ENCODE measurements at places on chromosomes 7 and 10. TPM values are rescaled to one million over a fixed set of nuclear protein-coding genes. Genes with fewer than 3 reads are reported as not detected.

The HOXA10 gene
- total RNA-seq, result 21.1 TPM

The MYH16 gene
- not detected for total RNA-seq

The ZNF394 gene
- total RNA-seq, result 42.2 TPM

The GPR158 gene
- not detected for total RNA-seq

The SPDYE11 gene
- total RNA-seq, result not detected

The RNF148 gene
- total RNA-seq, result 10.7 TPM

The C10orf62 gene
- total RNA-seq, result not detected

The CCDC7 gene
- total RNA-seq, result 16.3 TPM

The TET1 gene
- 6.9 TPM for total RNA-seq

DNA sequence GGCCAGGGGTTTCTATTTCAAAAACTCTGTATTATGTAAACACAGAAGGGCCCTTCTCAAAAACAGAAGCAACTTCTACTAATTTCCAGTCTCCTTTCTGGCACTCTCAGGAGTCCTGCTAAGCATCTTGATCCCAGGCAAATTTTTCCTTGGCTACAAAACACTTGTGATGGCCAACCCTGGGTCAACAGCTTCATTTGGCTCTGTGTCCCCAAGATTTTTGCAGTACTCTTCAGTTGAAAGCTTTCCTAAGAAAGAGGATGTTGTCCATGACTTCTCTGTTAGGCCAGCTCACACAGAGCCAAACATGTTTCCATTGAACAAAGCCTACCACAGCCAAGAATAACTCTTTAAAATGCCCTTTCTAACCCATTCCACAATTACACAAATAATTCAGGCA lies 99.0 kb upstream of the EGR2 start:
- no peak for DNase-seq

DNA sequence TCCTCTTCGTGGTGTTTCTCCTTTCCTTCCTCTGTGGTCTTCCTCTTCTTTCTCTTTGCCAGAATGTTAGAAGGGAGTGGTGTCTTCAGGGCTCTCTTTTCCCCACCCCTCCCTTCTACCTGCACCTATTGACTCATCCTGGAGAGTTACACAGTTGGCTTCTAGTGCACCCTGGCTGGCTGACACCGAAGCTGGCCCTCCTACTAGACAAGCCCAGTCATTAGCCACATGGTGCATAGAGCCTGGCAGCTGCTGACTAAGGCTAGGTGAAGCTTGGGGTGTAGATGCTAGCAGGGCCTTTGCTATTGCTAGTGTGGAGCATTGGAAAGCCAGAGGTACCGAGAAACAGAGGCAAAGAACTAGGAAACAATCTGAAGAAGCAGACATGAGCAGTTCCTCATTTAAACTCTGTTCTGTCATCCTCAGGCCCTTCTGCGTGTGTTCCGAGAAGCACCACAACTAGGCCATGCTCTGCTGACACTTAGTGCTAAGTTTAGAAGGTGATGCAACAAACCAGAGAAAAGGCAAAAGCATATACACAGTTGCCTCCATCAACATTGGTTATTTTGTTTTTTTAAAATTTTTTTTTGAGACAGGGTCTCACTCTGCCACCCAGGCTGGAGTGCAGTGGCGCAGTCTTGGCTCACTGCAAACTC lies 213.9 kb downstream of the BAMBI start:
- no peak for DNase-seq

- no peak for DNase-seq
Observed at GRCh38 chr10:69712342-69712741, 82.3 kb downstream of the FAM241B start.

GRCh38 chr10:94343151-94343550 lies 19.6 kb downstream of the NOC3L start:
- no peak for DNase-seq

DNA sequence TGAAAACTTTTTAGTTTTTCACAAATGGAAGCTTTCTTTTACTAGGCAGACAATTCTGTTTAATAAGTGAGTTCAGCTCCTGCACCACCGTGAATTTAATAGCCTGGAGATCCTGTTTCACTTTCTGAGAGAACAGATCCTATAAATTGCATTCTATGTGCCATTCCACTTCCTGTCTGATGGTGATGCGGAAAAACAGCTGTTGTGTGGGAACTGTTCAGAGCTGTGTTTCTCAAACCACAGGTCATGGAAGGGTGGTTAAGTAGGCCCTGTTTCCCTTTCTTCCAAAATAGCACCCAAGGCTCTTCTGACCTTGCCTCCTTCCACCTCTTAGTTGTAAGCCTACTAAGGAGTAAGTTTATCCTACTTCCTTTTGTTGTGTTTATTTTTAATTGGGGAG lies 97.2 kb upstream of the DKK1 start:
- DNase-seq, result no peak

DNA sequence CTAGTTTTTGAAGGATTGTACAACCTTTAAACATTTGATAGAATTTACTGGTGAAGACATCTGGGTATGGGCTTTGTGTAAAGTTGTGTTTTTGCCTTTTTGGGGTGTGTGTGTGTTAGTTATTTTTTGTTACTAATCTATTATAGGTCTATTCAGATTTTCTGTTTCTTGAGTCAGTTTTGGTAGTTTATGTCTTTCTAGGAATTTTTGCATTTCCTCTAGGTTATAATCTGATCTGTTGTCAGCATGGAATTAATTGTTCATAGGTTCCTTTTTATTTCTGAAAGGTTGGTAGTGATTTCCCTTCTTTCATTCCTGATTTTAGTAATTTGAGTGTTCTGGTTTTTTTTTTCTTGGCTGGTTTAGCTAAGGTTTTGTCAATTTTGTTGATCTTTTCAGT lies 17.7 kb downstream of the SEPTIN7 start:
- no peak for DNase-seq

DNA sequence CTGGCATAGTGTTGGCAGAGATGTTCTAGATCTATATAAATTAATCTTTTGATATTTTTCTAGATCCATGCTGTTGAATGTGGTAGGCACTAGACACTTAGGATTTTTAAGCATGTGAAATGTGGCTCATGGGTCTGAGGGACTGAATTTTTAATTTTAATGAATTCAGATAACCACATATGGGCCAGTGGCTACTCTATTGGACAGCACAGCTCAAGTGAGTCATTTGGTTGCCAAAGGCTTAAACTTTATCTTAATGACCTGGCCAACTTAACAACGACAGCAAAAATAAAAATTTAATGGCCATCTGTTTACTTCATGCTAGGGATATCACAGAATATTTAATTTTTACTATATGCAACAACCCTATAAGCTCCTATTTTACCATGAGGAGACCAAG lies 61.4 kb downstream of the CDK14 start:
- no peak for DNase-seq

DNA sequence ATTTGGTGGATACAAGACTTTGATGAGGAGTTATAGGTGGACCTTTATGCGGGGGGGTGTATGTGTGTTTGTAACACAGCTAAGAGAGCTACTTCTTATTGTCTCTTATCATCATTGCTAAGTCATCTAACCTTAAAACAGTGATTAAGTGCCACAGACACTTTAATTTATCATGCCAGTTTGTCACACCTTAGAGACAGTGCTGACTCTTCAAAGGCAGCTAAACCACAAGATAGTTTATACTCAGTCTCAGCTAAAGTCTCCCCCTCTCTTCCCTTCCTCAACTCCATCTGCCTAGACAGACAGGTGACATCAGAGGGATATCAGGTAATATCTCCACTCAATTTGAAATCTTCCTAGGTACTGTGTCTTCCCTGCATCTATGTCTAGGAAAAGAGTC lies 42.2 kb downstream of the MYPN start:
- no peak for DNase-seq

DNA sequence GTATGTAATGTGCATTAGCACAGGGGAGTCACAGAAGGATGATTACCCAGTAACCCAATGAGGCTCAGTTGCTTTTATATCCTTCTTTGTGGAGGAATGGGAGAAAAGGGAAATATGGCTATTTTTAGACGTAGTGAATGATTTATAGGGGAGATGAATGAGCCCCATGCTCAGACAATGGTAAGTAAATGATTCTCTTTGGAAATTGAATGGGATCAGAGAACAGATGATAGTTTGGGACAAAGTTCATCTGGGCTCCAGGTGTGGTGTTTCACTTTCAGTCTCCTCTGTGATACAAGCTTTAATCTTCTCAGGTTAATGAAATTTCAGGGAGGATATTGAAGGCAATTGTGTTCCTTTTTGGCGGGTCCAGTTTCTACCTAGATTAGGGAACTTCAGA lies 63.0 kb upstream of the MPP7 start:
- DNase-seq, result no peak

DNA sequence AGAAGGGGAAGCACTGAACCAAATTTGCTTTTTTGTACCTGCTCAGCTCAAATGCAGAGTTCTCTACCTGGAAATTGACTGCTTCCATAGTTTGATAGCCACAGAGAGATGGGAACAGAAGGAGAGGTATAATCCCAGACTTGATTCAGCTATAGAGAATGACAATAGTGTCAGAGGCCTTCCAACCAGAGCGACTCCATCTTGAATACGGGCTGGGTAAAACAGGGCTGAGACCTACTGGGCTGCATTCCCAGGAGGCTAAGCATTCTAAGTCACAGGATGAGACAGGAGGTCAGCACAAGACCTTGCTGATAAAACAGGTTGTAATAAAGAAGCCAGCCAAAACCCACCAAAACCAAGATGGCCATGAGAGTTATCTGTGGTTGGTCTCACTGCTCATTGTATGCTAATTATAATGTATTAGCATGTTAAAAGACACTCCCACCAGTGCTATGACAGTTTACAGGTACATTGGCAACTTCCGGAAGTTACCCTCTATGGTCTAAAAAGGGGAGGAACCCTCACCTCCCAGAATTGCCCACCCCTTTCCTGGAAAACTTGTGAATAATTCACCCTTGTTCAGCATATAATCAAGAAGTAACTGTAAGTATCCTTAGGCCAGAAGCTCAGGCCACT lies 42.7 kb upstream of the ATRNL1 start:
- DNase-seq, result no peak

GRCh38 chr7:132069306-132069705 lies 507.0 kb downstream of the PLXNA4 start:
- no peak for DNase-seq

- DNase-seq, result no peak
Observed at GRCh38 chr10:52249850-52250395, 64.2 kb upstream of the DKK1 start.

DNA sequence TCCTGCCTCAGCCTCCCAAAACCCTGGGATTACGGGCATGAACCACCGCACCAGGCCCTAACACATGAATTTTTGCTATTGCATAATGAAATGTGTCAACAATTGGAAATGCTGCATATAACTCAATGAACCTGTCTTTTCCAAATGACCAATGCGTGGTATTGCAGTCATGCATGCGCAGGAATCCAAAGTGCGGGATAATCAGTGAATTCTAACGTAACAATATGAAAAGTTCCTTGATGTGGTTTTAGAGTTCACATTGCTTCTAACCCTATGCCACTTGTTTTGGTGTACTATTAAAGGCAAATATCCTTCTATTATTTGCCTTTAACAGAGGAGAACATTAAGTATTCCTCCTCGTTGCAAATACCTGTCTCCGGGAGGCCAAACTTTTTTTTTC lies 10.5 kb downstream of the TDRD1 start:
- DNase-seq, result no peak

DNA sequence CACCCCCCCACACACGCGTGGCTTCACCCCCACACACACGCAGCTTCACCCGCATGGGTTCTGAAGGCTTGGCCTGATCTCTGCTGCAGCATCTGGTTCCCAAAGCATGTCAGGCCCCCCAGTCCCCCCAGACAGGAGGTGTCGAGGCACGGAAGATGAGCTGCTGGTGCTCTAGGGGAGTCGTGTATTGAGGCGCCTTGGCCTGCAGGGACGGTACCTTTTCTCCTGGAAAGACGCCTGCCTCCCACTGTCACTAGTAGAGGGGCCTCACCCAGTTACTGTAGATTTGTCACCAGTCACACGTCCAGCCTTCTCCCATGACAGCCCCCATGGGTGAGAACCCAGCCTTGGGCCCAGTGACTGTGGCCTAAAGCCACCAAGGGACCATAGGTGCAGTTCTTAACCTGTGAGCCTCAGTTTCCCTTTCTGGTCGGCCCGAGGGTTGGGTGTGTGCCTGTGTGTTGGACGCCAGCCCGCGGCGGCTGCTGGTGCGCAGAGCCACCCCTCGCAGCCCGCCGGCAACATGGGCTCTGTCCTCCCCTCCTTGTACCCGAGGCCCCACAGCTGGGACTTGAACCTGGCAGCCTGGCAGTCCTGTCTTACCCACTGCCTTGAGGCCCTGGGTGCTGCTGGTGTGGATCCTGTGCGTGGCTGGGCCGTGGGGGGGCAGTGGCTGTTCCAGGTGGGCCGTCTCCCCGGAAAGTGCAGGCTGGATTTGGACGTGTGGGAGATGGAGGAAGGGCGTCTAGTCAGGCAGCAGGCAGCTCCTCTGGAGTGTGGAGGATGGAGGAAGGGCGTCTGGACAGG lies 81.7 kb downstream of the NKX6-2 start:
- peak; percentile 43 for DNase-seq

DNA sequence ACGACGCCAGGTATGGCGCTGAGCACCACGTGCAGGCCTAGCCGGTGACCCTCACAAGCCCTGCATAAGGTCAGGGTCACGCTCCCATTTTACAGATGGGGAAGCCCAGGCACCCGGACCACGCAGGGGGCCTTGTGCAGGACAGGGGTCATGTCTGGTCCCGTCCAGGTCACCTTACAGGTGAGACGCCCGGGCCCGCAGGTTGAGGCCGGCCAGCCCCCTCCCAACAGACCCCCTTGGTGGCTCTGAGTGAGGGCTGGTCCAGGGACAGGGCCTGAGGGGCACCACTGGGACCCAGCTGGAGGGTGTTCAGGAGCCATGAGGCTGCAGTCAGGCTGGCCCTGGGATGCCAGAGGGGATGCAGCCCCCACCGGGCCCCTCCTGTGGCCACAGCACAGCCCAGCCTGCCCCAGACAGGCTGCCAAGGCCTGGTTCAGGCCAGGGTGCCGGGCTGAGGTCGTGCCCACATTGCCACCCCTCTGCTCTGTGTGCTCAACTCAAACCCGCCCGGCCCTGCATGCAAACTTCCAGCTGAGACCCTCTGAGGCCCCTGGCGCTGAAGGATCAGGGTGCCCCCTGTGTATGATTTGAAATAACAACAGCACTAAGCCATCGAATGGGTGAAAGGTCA lies 69.0 kb downstream of the PWWP2B start:
- DNase-seq, result no peak

GRCh38 chr7:73761854-73762658 lies 8.0 kb downstream of the CLDN3 start:
- DNase-seq, result no peak

- DNase-seq, result no peak
Observed at GRCh38 chr10:71946700-71947099, 17.5 kb upstream of the CHST3 start.

DNA sequence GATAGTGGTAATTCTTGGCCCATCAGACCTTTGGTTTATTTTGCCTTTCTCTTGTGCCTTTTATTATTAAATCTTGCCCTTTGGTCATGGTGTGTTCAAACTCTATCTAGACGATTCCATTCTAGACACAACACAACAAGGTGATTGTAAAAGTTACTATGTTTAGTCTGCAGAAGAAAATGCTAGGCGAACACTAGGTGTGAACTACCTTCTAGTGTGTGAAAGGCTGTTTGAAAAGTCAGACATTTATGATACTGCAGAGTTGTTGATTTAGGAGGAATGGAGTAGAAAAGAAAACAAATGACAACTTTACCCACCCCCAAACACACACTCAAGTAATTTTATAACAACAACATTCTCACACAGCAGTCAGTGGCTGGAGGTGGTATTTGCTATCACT lies 103.4 kb downstream of the PLXDC2 start:
- no peak for DNase-seq

Measured in breast epithelium (tissue), 4 donors.